Activated B cell treated with CpG ODN at 0.5 μM for 24 hours (primary cell): ENCODE measurements at places on chromosomes 11 and 22.

- peak; percentile 6 for DNase-seq
These were observed 83.4 kb downstream of the TRIM51G start for GRCh38 chr11:48900131-48900800.

DNA sequence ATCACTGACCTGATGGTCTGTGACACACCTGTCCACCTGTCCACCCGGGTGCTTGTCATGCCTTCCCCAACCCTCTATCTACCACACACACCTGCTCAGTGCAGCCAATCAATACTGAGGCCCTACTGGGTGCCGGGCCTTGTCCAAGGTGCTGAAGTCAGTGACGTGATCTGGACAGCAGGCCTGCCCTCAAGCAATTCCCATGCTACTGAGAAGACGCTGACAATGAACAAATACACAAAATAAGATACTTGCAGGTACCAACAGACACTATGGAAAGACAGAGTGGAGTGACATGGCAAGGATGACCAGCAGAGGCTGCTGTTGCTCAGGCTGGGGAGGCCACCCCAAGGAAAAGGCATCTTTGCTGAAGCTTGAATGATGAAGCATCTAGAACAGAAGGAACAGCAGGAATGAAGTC lies 21.2 kb downstream of the PLAAT3 start:
- DNase-seq = no peak

- no peak for DNase-seq
These were observed 9.4 kb downstream of the DIXDC1 start for GRCh38 chr11:111946499-111946898.

- no peak for DNase-seq
These were observed 14.2 kb downstream of the SMPD1 start for GRCh38 chr11:6404342-6405051.

GRCh38 chr11:17550450-17551346 lies 3.6 kb downstream of the OTOG start:
- DNase-seq = no peak

DNA sequence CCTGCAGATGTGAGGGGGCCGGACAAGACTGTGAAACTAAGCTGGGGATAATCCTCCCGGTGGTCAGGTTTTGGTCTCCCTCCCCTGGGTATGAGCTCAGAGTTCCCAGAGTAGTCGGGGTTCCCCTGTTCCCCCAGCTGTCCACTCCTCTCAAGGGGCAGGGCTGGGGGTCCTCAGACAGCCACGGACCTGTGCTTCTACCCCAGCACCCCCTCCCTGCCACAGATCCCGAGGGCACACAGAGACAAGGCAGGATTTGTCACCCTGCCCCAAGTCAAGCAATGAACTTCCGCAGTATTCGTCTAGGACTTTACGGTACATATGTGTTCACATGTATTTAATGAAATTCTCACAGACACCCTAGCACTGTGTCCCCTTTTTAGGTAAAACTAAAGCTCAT lies 45.2 kb downstream of the APOL1 start:
- no peak for DNase-seq
